ENCODE measurements at places on chromosomes 2 and 18.

- DNase-seq = no peak
These were observed 510.9 kb downstream of the PARD3B start for GRCh38 chr2:205056151-205056561.

DNA sequence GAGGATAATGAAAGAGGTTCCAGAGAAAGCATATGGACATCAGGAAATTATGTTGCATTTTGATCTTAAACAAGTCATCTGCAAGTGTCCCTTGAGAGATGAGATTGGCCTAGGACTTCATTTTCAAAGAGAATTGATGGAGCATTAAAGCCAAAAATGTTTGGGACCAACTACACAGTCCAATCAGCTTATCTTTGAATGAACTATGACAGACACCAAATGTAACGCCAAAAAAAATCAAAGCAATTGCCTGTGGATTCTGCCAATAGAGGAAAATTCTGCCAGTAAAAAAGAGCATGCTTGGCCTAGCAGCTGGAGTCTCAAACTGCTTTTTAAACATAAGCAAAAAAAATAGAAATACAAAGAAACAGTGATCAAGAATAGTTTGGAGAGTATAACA, 594.5 kb upstream of the CHAC2 start:
- DNase-seq = no peak

GRCh38 chr2:64524604-64525316, 632 bp downstream of the AFTPH start:
- DNase-seq = peak; percentile 11

DNA sequence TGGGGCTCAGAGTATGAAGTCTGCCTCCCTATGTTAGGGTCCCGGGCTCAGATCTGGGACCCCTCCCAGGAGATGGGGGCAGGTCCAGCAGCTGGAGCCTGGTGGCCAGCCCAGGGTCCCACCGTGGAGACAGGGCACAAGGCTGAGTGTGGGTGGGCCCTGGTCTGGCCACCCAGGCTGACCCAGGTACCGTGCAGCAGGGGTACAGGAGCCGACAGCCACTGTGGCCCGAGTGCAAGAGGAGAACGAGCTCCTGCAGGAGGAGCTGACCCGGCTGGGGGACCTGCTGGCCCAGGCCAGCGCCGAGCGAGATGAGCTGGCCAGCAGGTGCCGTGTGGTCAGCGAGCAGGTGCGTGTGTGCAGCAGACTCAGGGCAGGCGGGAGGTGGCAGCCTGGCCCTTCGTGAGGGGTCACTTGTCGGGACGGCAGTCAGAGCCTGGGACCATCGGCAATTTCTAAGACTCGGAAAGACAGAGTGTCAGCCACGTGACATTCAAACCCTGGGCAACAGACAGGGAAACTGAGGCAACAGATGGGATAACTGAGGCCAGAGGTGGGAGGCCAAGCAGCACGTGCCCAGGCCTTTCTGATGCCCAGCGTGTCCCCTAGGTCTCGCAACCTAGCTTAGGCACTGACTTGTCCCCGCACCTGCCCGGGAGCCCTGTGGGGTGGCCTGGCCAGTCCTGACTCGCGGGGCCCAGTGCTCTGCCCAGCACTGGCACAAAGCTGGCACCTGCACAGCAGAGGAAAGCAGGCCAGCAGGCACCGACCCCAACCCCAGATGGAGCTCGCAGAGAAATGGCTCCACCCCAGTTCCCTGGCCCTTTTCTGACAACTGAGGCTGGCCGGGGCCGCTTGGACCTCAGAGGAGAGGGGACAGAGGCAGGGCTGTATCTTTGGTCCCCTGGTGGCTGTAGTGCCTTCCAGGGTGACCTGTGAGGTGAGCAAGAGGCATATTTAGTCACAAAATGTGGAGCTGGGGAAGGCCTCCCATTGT, 13.9 kb downstream of the CROCC2 start:
- no peak for DNase-seq

- no peak for DNase-seq
These were observed 52.9 kb downstream of the OSBPL6 start for GRCh38 chr2:178247250-178247649.

GRCh38 chr2:98118161-98118560, 31.2 kb downstream of the VWA3B start:
- peak; percentile 86 for DNase-seq

- no peak for DNase-seq
These were observed 40.8 kb upstream of the FRZB start for GRCh38 chr2:182907081-182907830.

DNA sequence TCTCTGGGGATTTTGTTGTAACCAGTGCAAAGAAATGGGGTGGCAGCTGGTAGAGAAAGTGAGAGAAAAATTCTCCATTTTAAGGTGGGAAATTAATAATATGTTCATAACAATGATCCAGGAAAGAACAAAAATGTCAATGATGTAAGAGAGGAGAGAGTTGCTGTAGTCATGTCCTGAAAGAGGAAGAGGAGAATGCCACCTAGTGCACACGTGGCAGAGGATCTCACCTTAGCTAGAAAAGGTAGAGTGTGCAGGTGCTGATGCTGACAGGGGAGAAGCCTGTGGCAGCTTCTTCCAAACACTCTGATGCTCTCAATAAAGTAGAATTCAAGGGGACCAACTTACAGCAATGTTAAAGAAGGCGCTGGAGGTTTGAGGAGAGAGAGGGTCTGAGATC, 282.9 kb upstream of the PKDCC start:
- DNase-seq = no peak

DNA sequence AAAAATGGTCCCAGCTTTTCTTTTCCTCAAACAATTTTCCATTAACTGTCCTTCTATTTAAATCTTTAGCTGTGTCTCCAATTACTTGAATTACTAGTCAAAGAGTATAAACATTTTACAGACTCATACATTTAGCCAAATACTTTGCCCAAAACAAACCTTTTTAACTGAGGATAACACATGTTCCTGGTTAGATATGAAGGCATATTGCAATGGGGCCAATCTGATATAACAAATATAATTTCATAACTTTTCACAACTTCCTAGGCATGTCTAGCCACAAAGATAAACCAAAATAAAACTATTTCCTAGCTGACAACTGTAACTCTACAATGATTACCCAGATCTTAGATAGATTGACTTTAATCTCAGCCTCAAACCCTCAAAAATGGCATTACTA, 247.5 kb upstream of the ZNF521 start:
- DNase-seq = no peak

DNA sequence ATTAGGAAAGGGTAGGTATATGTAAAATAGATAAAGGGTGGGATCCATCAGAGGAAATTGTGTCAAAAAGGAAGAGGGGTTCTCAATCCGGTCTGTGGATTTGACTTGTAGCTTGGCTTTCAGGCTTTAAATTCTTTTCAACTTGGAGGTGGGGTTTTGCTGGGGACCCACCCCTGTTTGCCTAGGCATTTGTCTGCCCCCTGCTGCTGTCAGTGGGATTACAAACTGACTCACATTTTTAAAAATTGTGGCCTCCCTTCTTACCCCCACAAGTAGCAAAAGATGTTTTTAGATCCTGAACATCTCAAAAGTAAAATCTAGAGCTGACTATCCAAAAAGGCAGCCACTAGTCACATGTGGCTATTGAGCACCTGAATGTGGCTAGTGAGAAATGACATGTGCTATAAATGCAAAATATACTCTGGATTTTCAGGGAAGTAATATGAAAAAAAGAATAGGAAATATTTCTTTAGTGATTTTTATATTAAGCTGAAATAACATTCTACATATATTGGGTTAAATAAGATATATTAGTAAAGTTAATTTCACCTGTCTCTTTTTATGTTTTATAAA, 178.9 kb downstream of the GFPT1 start:
- DNase-seq = no peak

- no peak for DNase-seq
These were observed 8.6 kb downstream of the XRCC5 start for GRCh38 chr2:216117561-216118340.

- DNase-seq = no peak
These were observed 249.2 kb downstream of the NBAS start for GRCh38 chr2:15311926-15312325.

DNA sequence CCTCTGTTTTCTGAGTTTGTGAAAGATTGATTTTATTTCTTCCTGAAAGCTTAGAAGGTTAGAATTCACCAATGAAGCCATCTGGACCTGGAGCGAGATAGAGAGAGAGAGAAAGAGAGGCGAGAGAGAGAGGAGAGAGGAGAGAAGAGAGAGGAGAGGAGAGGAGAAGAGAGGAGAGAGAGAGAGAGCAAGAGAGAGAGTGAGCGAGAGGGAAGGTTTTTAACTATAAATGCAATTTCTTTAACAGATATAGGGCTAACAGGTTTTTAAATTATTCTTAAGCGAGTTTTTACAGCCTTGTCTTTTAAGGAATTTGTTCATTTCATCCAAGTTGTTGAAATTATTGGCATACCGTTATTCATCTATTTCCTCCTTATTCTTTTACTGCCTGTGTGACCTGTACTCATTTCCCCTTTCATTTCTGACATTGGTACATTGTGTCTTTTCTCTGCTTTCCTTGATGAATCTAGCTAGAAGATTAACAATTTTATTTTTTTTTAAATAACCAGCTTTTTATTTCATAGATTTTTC, 56.1 kb downstream of the BABAM2 start:
- no peak for DNase-seq

GRCh38 chr2:9655441-9656269, 24.9 kb upstream of the YWHAQ start:
- DNase-seq = no peak

DNA sequence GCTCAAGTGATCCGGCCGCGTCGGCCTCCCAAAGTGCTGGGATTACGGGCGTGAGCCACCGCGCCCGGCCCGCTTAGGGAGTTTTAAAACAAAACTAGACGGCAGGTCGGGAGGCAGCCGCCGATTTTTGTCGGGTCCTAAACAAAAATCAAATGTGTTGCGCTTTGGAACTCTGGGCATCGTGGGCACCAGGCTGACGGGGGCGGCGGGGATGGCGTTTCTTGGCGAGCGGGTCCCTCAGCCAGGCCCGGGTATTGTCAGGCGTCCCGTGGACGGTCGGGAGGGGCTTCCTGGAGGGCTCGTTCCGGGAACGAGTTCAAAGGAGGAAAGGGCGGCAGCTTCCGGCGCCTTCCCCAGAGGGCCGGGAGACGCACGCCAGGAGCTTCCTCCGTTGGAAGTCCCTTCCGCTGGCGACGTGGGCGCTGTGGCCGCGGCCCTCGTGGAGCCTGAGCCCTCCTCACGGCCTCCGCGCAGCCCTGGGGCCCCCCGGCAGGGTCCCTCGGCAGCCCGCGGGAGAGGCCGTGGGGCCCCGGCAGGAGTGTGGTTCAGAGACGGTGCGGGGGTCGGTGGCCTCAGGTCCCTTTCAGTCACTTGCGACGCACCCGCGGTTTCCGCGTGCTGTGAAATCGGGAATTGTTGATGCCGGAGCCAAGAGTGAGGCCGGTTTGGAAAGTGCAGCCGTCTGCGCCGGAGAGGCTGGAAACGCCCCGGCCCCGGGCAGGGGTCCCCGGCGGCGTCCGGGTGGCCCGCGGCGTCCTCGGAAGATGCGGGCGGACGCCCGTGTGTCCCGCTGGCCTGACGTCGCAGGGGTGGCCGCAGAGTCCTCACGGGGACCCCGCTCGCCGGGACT, 59.3 kb downstream of the EMILIN2 start:
- no peak for DNase-seq

- DNase-seq = peak; percentile 94
These were observed at the start of gene SPC25 for GRCh38 chr2:168890006-168890782. Gene SPC25 (minus strand): TSS chr2:168890430. CDS start chr2:168889519, 911 bp downstream.

DNA sequence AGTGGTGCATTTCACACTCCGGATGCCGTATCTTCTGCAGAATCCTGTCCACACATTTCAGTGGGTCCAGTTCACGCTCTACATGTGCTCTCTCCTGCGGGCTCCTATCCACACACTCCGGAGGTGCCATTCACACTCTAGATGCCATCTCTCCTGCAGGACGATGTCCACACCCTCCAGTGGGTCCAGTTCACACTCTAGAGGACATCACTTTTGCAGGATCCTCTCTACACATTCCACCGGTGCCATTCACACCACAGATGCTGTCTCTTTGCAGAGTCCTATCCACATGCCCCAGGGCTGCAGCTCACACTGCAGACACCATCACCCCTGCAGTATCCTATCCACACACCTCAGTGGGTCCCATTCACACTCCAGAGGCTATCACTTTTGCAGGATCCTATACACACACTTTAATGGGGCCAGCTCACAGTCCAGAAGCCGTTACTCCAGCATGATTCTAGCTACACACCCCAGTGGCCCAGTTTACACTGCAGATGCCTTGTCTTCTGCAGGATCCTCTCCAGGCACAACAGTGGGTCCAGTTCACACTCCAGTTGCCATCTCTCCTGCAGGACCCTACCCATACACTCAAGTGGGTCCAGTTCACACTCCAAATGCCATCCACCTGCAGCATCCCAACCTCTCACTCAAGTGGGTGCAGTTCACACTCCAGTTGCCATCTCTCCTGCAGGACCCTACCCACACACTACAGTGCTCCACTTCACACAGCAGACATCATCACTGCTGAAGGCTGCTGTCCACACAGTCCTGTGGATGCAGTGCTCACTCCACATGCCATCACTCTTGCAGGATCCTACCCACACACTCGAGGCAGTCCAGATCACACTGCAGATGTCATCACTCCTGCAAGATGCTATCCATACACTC, 2.1 kb upstream of the PXDN start:
- DNase-seq = no peak

DNA sequence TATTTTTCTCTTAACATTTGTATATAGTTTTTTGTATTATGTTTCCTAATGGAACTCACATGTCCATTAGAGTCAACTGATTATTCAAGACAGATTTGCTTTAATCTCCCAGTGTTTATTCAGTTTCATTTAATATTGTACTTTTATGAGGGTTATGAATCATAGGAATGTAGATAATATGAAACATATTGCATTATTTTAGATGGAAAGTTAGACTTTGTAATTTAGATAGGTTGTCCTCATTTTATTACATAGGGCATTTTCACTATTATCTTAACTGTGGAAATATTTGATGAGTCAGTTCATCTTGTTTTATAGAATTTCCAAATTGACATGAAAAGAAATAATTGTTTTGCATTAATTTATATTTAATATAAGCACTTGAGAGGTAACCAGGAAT, 240.8 kb downstream of the PLCL1 start:
- DNase-seq = no peak

DNA sequence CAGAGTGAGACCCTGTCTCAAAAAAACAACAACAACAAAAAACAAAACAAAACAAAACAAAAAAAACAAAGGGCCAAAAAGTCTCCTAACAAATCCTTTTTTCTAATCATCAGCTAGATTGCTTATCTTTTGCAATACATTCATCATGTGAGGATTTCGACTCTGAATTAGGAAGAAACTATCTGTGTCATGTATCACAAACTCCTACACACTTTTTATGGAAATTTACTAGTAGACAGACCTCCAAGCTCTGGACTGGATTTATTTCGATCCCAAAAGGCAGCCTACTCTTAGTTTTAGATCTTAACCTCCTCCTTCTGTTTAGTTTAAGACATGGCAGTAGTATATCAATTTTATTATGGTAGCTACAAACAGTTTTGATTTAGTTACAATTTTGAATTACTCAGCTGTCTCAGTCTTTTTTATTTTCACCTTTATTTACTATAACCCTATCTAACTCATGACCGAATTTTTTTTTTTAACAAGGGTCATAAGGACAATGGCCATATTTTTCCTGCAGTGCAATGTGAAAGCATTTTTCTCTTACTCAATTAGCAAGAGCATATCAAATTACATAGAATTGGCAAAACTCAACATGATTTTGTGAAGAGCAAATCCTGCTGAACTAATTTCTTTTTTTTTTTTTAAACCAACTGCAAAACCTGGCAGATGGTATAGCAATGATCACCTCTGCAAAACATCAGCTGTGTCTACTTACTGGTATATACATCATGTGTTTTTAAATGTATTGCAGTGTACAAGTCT, 10.7 kb upstream of the CCDC88A start:
- no peak for DNase-seq
